IPS DF 19.7 (cell line): ENCODE measurements at places on chromosomes 2 and 18.

DNA sequence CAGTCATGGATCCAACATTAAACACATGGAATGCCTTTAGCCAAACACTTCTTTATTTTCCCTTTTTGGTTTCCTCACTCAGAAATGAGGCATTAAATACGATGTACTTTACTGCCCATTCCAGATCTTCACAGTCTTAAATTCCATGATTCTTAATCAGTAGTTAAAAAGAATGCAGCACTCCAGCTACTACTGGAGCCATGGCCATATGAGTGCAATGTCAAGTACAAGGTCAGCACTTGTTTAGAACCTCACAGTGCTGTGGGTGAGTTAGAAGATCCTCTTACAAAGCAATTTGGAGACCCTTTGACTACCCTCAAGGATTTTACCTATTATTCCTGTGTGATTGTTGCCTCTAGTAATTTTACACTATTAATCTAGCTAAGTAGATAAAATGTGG lies 550.3 kb upstream of the LRRTM1 start:
- DNase-seq = no peak

GRCh38 chr18:48048251-48048650 lies 117.8 kb upstream of the SMAD2 start:
- DNase-seq = no peak

DNA sequence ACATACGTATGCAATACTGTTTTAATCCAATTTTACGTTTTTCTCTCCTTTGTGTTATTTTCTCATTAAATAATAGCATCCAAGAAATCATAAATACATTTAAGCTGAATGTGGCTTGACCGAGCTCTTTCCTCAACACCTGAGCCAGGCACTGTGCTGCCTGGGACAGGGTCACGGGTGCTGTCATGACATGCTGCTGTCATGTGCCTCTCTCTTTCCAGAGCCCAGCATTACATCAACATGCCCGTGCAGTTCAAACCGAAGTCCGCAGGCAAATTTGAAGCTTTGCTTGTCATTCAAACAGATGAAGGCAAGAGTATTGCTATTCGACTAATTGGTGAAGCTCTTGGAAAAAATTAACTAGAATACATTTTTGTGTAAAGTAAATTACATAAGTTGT lies 94.1 kb upstream of the LDLRAD4 start:
- DNase-seq = no peak

DNA sequence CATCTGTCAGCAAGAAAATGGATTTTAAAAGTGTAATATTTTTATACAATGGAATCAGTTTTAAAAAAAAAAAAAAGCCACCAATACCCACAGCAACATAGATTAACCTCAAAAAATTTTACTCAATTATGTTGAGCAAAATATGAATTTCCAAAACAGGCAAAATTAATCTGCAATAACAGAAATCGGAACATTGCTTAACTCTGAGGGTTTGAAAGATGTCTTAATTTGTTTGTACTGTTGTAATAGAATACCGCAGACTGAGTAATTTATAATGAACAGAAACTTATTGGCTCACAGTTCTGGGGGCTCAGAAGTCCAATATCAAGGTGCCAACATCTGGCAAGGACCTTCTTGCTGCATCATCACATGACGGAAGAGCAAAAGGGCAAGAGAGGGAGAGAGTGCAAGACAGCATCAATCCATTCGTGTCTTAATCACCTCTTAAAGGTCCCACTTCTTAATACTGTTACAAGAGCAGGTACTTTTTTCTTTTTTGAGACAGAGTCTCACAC lies 31.8 kb upstream of the TNFAIP6 start:
- no peak for DNase-seq

- DNase-seq = no peak
Measured at GRCh38 chr18:39406941-39407340, 1841.3 kb upstream of the CELF4 start.
